ENCODE measurements at places on chromosomes 13 and 19.

DNA sequence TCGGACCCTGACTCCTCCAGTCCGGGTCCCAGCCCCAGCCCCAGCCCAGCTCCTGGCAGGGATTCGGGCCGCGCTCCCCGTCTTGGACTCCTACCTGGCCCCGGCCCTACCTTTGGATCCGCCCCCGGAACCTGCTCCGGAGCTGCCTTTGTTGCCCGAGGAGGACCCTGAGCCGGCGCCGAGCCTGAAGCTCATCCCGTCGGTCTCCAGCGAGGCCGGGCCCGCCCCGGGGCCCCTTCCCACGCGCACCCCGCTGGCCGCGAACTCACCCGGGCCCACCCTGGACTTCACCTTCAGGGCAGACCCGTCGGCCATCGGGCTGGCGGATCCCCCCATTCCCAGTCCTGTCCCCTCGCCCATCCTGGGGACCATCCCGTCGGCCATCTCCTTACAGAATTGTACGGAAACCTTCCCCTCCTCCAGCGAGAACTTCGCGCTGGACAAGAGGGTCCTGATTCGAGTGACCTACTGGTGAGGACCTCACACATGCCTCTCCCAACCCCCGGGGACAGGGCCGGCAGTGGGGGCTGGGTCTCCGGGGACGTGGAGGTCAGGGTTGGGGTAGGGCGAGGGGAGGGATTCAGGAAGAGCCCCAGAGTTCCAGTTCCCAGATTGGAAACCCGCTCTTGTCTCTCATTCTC is 732 bp downstream of the SELENOV start:
- DNase-seq: no peak

GRCh38 chr19:47370045-47370611 is 21.0 kb downstream of the DHX34 start:
- peak; percentile 27 for DNase-seq

GRCh38 chr19:50649433-50650391 is at the start of gene C19orf81:
Gene C19orf81 (plus strand): TSS chr19:50649445. CDS start chr19:50649445, 0 bp downstream.
- DNase-seq: no peak

- no peak for DNase-seq
These were observed 57.1 kb downstream of the IER2 start for GRCh38 chr19:13207237-13207845.

DNA sequence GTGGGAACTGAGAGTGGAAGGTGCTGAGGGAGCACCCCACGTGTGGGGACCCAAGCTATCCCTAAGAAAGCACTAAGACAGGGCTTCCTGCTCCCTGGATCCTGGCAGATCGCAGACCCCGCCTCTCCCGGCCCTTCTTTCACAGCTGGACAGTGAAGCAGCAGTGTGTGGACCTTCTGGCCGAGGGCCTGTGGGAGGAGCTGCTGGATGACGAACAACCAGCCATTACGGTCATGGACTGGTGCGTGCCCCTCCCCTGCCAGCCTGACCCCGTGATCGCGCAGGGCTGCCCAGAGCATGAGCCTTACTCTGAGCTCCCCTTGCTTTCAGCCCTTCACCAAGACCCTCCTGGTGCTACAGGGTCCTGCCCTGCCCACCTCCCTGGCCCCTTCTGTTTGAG is 2.3 kb downstream of the NCCRP1 start:
- DNase-seq: no peak

GRCh38 chr19:39824143-39825092 is 9.5 kb downstream of the DYRK1B start:
- DNase-seq: peak; percentile 96

GRCh38 chr19:9729162-9729561 is 39.4 kb downstream of the ZNF846 start:
- DNase-seq: no peak

DNA sequence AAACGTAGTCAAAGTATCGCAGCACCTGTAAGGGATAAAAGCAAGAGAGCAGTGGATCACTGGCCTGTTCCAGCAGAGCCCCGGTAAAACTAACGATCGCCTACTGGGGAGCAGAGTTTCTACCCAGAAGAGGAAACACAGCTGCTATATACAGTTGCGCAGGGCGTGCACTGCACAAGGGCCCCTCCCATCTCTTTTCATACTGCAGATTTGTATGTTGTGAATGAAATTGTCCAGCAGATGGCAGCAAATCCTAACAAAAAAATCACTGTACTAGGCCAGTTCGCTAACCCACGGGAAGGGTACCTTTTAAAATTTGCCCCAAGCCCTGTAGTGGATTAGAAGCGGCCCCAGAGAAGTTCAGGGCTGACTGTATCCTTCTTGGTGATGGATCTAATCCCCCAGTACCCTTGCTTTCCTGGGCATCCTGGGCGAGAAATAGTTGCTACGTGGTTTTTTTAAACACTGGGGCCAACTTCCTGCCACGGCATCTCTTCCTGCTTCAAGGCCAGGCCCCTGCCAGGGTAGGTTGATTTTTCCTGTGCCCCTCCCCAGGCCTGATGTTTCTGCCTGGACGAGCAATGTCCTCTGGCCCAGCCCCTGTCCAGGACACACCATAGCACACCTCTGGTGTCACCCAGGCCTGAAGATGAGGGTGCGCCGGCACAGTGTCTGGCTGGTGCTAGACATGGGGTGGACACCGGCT is 127.0 kb downstream of the IER2 start:
- DNase-seq: peak; percentile 91

- no peak for DNase-seq
These were observed 47.2 kb downstream of the MYO16 start for GRCh38 chr13:108676620-108677019.

- no peak for DNase-seq
These were observed 1.3 kb downstream of the NCLN start for GRCh38 chr19:3186891-3187661.

DNA sequence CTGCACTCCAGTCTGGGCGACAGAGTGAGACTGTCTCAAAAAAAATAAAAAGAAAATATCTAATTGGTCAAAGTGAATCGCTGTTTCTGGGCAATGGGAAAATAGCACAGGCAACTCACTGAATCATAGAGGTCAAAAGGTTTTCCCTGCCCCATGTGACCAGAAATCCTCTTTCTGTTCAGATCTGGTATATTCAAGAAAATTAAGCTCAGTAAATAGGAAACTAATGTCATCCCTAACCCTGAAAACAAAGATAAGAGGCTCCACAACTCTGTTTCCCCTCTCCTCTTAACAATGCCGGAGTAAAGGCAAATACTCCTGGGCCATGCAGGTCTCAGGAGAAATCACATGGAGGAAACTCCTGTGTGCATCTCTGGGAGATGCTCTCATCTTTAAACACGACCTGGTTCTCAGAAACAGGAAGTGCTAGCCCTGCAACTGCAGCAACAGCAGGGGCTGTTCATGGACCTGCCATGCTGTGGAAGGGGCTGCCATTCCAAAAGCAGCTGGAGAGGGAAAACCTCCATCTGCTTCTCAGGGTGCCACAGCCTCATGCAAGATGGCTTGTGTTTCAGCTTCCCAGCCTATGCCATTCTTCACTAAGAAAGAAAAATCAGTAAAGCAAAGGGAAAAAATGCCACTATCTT is 47.5 kb upstream of the SLC7A9 start:
- no peak for DNase-seq

DNA sequence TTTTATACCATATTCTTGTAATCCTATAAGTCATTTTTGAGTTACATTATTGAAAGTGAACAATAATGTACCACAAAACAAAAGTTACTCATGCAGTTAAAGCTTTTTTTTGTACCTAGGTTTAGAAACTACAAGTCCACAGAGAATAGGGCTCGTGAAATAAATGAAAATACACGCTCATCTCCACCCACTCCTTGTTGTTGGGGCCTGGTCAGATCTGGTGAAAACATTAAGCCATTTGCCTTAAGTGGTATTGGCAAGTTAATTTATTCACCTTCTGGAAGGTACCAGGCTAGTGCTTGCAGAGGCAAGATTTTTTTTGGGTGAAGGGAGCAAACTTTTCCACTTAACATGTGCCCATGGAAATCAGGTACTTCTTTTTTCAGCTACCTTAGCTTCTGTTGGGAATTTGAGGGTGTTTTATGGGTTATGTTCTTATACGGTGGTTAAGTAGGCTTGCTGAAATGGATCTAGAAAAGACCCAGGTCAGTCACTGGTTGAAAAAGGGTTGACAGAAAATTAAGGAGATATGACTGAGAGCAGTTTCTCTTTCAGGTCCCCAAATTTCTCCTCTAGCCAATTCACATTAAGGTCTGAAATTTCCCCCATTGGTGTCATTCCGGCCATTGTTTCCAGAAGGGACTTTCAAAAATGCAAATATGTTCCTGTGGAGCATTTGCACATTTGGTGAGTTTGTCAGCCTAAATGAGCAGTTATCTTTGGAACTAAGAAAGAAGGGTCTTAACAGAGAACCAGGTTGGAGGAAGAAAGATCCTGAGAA is 143.3 kb downstream of the KCNRG start:
- no peak for DNase-seq

- DNase-seq: peak; percentile 61
These were observed 1.4 kb downstream of the ING1 start for GRCh38 chr13:110714797-110715394.

DNA sequence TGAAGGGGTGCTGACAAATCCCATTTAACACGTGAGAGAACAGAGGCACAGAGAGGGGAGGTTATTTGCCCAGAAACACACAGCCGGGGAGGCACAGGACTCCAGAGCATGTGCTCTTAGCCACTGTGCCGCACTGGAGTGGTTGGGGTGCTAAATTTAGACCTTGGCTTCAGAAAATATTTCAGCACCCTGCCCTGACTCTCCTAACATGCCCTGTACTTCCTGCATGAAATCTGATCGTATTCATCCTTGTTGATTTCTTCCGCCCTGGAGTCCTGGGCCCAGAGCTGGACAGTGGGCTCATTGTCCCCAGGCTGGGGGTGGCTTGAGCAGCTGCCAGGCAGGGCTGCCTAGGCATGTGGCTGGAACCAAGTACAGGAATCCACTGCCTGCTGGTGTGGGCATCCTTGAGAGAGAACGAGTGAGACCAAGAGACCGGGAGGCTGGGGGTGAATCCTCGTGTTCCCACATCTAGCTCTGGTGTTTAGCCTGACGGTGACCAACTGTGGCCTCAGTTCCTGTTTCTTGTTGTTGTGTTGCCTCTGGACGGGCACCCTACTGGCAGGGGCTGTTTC is 5.3 kb downstream of the SLC27A1 start:
- peak; percentile 38 for DNase-seq

Measured in Kasumi-1 (cell line).